ENCODE measurements at places on chromosomes 4 and X.

- DNase-seq, result no peak
These were observed 311.3 kb downstream of the PCDH19 start for GRCh38 chrX:100098660-100099375.

DNA sequence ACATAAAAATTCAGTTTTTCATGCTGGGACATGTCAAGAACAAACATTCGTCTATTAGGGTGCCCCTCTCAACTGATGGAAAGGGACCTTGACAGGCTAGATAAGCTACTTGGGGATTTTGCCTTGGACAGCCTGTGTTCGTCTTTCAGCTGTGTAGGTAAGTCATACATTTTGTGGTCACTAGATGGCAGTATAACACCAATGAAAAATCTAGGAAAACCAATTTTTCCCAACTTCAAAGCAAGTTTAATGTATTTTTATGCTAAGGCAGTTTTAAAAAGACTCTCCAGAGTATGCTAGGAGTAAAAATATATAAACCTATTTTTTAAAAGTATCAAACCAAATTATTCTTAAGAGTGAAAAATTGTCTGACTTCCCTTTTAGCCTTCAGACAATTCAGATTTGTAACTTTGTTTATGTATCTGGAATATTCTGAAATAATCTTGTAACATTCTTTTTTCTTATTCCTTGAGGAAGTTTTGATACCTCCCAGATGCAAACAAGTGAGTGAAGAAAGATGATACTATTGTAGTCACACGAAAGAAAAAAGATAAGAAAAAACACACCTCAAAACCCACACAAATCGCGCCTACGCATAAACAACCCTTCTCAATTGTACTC lies 158.3 kb downstream of the CPE start:
- DNase-seq, result no peak

DNA sequence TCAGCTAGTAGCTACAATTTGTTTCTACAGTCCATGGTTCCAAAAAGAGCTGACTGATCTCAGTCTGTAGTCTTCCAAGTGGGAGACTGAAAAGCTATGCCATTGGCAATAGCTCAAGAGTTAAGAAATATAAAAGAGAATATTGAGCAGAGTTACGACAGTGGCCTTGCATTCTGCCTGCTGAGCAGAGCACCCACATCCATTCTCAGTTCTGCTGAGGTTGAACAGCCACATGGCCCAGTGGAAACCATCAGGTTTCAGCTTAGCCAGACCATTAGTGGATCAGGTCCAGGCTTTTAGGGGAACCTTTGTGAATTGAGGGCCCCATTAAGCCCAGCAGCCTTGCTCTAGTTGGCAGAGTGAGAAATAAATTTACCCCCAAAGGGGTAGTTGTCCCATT lies 28.1 kb downstream of the ZNF81 start:
- no peak for DNase-seq

GRCh38 chr4:121062521-121062920 lies 9.8 kb downstream of the NDNF start:
- no peak for DNase-seq

- DNase-seq, result no peak
These were observed 70.3 kb downstream of the PPEF2 start for GRCh38 chr4:75831856-75832405.

Measured in activated CD8-positive, alpha-beta memory T cell treated with anti-CD3 and anti-CD28 coated beads for 48 hours (primary cell).